ENCODE measurements at places on chromosomes 3 and 15.

DNA sequence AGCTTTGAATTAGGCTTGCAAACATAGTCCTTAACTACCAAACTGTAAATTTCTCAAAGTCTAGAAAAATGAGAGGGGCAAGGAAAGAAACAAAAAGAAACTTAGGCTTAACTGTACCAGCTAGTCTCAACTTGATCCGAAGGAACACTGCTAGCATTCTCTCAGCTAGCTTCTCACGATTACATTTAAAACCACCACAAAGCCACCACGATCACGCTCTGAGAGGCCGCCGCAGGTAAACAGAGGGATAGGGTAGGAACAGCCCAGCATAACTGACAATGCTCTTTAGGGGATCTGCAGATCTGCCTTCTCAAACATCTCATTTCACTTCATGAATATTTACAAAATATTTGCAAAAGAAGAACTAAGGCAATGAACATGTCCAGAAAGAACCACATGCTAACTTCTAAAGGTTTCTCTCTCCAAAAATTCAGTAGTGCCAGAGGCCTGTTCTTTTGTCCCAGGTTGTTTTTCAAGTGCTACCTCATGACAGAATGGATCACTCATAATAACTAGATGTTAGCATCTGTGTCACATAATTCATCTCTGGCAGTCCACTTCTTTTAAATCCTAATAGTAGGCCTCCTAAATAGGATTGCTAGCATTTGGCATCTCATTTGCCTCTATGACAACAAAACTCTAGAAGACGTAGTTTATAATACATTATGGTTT is 18.9 kb downstream of the VGLL4 start:
- no peak for DNase-seq

- no peak for DNase-seq
Observed at GRCh38 chr3:177689869-177690268, 492.6 kb upstream of the TBL1XR1 start.

DNA sequence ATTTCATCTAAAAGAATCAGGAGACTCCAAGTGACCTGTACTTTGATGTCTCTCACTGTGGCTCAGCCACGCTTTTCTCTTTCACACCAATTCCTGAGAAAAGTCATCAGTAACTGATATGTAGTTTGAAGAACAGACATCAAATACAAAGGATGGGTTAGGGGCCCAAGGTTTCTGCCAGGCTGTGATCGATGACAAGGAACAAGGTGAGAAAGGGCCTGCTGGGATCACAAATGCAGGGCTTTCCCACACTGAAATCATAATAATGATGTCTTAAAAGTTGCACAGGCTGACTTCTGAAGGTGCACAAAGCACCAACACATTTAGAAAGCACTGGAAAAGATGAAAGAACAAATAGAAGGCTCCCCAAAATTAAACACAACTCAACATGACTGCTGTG is 396.9 kb downstream of the MAGI1 start:
- DNase-seq: no peak

DNA sequence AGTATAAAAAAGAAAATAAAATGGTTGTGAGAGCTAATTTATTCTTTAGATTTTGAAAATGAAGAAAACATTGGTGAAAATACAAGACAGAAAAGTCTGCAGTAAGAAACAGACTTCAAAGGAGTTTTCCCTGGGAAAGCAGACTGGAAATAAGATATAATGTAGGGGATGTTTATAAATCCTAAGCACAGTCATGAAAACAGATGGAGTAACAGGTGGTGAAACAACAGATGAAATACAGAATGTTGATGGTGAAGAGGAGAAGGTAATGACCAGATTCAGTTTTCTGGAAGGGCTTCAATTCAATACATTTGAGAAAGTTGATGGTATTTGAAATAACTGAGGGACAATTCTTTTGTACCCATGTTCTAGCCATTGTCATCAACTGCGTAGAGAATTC is 353.9 kb downstream of the CHL1 start:
- no peak for DNase-seq

GRCh38 chr3:191444569-191444968 is 16.4 kb upstream of the PYDC2 start:
- no peak for DNase-seq

DNA sequence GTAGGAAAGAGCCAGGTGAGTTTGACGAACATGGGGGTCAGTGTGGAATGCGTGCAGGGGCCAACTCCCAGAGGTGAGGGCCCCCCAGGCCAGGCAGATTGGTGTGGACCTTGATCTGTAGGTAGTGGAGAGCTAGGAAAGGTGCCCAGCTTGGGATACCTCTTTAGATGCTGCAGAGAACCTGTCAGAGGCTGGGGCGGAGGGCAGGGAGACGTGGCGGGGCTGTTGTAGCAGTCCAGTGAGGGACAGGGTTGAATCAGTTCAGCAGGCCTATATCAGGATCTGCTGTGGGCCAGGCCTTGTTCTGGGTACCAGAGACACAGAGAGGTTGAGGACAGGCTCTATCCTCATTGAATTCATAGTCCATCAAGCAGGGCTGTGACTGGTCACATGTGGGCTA is 8.6 kb downstream of the SNX33 start:
- DNase-seq: no peak

GRCh38 chr3:72659596-72659995 is 188.6 kb downstream of the SHQ1 start:
- DNase-seq: no peak

Data from GM12878 (cell line).